ENCODE measurements at places on chromosomes 3 and 15.

DNA sequence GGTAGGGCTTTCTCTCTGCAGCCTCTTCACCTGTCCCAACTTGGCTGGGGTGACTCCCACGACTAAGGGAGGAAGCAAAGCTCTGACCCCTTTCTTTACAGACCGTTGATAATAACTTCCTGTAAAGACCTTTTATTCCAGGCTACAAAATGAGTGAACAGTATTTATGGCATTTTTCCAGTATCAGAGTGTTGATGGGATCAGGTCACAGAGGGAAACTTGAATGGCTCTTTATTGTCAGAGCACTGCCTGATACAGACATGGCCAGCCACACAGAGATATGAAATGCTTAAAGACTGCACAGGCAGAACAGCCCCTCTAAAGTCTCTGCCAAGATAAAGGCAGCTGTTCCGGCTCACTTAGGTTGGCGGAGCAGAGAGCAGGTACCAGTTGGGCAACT lies 1033.9 kb upstream of the NR2F2 start:
- DNase-seq, result no peak

DNA sequence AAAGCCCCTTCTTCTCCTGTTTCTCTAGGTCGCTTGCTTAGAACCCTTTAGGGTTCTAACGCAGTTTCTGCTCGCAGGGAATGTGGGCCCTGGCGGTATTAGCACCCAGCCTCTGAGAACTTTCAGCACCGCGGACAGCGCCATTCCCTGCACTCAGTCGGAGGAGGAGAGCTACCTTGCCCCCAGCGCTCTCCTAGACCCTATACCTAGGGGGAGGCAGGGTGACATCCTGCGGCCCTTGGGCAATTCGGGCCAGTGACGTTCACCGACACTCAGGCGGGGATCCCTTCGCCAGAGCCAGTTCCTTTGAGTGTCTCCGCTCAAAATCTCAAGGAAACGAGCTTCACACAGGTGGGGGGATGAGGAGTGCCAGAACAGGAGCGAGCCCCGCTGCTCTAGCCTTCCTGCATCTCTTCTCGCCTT lies 1.3 kb downstream of the SLC7A14 start:
- no peak for DNase-seq

GRCh38 chr3:128357538-128357937 lies 109.2 kb downstream of the DNAJB8 start:
- DNase-seq, result no peak

- DNase-seq, result no peak
These were observed 91.0 kb downstream of the IGSF11 start for GRCh38 chr3:118943597-118943996.

GRCh38 chr15:90189781-90190467 lies 11.2 kb upstream of the SEMA4B start:
- DNase-seq, result no peak

DNA sequence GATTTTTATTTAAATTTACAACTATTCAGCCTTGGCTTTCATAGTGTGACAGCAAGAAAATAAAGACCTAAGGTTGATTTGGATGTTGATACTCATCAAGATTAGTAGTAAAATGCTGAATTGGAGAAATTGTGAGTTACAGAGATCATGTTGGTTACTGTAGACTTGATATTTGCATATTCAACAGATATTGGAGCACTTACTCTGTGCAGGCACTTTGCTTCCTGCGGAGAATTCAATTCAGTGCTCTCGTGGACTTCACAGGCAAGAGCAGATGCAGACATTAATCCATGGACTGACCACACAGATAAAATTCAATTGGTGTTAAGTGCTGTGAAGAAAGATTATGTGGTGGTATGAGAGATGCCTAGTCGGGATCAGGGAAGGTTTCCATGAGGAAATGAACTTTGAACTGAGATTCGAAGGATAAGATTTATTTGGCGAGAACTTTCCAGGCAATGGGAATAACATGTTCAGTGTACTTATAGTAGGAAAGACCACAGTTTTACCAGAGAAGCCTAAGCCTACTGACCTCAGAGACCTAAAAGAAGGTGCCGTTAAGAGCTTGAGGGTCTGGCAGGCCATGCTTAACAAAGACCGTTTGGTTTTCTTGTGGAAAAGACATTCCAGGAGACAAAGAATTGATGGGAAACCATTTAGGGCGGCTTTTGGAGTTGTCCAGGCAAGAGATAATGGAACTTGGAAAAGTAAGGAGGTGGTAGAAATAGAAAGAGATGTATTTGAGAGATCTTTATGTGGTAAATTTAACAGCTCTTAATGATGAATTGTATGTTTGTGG lies 4.3 kb downstream of the SELENOT start:
- DNase-seq, result no peak

DNA sequence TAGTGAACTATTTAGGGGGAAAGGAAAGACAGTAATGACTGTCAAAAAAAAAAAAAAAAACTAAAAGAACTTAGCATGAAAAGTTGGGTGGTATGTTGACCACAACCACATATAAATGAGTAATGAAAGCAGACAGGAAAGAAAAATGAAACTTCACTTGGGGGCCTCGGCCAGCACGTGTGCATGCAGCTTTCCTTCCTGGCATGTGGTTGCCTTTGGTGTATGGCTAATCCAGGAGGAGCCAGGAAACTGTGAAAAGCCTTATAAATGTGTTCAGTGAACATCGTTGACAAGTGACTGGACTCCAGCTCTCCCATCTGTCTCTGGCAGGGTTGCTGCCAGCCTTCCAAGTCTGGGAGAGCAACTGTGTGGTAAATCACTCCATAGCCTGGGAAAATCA lies 195.1 kb downstream of the DTWD1 start:
- peak; percentile 56 for DNase-seq

DNA sequence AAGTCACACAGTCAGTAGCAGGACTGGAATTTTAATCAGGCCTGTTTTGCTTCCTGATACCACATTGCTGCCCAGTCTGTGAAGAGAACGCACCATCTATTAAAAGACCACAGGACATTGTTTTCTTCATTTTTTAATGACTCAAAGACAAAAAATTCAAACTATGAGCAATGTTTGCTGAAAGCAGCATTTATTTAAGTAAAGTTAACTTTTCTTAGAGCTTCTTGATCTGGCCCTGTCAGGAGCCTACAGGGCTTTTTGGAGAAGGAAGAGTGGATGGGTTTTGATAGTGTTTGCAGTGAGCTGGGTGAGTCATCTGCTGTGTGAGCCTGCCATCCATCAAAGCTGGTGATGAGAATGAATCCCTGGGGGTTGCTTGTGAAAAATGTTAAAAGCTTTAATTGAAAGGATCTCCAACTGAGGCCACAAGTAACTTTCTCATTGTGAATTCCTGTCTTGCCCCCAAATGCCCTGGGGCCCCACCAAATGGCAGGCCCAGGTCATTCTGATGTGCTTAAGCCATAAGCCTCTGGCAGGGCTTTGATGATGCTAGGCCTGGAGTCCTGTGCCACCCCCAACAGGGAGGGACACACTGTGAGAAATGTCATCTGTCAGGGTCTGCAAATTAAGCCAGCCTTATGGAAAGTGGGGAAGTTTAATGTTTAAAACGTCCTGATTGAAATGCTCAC lies 136.2 kb upstream of the PFN2 start:
- DNase-seq, result no peak

DNA sequence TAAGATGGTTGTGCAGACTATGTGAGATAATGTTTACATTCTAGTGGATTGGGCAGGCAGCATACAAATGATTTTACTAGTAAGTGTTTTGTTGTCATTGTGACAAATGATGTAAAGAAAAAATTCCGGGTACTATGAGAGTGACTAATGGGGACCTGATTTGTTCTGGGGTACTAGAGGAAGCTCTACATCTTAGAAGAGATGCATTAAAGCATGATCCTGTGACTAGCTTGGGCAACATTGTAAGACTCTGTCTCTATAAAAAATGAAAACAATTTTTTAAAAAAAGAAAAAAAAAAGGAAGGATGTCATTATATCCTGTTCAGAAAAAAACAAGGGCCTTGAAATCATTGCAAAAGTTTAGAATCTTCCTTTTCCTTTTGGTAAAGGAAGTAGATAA lies 58.1 kb upstream of the MYRIP start:
- no peak for DNase-seq

GRCh38 chr3:192575879-192576506 lies 151.3 kb downstream of the FGF12 start:
- no peak for DNase-seq

- DNase-seq, result no peak
These were observed 73.1 kb upstream of the PRTG start for GRCh38 chr15:55816017-55816416.

DNA sequence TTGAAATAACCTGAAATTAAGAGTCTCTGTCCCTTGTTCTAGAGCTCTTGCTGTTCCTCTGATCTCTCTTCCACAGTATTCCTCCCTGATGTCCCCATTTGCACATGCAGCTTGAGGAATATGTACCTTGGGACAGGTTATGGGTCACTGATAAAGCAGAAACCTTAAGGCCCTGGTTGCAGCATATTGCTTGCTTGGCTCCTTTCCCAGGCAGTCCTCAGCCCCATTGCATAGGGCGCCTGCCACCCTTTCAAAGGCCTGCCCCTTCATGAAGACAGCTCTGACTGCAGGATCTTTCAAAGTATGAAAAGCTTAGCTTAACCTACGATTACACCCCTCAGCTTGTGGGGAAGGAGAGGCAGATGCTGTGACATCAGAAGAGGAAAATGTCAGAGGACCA lies 51.6 kb downstream of the WDR76 start:
- no peak for DNase-seq

DNA sequence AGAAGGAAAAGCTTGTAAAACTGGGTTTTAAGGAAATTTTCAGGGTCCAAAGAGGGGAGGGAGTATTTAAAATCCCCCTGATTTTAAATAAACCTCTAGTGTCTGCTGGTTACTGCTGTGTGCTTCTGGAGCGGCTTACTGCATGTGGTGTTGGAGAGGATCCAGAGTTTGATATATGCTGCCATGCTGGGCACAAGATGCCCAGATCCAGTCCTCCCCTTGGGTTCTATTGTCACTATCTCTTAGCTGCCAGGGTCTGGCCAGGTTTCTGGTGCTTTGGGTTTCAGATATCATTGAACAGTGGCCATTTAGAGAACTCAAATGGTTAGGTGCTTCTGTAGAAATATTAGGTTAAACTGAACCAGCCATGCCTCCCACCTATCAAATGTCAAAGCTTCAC lies 27.5 kb downstream of the MINAR1 start:
- DNase-seq, result no peak

All from bone marrow (tissue), 2 donors.